ENCODE measurements at places on chromosomes 6 and 20. TPM values are rescaled to one million over a fixed set of nuclear protein-coding genes. Genes with fewer than 3 reads are reported as not detected.

DNA sequence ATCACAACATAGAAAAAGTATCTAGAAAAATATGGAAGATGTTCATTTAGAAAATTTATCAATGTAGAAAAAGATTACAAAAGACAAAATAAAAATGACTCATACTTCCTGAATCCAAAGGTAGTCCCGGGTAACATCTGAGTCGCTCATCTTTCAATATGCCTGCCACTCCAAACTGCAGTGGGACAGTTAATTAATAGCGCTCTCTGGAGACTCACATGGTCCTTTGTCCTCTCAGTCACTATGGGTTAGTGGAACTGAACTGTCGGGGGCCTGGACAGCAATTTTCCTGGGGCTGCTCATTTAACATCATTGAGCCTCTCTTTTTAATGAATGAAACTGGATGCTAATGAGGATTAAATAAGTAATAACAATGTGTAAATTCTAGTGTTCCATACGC is 103.4 kb downstream of the MAP3K4 start:
- no peak for DNase-seq

DNA sequence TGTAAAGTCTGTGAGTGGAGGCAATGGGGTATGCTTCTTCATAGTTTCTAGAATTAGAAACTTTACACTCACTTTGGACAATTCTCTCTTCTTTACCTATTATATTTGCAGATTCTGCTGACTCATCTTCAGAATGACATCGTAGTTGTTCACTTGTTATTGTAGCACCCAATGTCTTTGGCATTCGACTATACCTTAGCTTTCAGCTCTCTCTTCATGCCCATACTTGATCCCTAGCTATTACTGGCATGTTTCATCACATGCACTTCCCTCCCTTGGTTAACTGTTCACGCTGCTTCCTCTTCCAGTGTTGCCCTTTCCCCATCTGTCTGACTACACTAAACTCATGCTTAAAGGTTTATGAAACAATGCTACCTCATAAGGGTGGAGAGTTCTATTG is 298.1 kb upstream of the TCF21 start:
- no peak for DNase-seq

GRCh38 chr20:54195483-54196472 is 12.1 kb upstream of the PFDN4 start:
- DNase-seq, result no peak

DNA sequence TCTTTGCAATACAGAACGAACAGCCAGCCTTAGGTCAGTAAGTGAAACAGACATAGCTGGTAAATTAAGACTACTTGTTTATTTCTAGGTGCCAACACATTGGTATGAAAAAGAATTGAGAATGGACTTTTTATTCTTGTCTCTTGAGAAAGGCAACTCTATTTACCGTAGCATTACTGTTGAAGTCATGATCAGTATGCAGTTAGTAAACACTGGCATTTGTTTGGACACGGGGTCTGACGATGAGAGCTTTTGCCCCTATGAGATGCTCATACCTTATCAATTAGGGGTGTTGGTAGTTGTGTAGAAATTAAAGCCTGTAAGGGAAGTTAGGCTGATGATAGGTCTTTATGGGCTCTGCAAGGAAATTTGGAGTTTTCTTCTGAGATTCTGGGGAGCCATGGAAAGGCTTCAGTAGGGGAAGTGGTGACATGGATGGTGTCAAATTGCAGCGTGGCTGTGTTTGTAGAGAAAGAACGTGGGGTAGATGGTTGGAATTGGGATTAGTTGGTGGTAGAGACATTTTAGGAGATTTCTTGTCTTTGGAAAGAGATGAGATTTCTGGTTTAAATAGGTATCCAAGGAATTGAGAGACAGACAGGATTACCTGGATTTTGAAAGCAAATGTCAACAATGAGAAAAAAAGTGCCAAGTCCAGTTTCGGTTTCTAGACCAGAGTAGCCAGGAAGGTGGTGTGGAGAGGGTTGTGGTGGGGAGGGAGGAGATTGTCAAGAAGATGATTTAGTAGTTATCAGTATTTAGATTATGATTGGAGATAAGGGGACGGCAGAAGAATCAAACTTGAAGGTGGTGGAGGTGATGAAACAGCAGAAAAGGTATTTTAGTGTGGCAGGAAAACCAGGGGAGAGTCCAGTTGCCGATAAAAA is 116.6 kb downstream of the JARID2 start:
- DNase-seq, result no peak

DNA sequence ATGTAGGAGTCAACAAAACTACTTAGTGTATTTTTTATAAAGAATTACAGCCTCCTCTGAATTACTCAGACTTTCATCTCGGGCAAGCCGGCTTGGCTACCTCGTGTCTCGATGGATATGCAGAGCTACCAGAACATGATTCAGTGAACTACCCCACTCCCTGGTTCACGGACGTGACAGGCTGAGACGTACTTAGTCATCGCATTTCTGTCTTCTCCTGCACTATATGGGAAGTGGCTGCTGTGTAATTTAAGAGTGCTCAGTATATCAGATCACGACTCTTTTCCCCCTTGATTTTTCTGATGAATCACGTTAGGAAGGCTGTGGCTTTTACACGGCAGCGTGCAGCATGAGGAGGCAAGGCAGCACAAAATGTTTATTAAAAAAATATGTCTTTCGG is 302.7 kb upstream of the ZFP64 start:
- DNase-seq, result no peak

DNA sequence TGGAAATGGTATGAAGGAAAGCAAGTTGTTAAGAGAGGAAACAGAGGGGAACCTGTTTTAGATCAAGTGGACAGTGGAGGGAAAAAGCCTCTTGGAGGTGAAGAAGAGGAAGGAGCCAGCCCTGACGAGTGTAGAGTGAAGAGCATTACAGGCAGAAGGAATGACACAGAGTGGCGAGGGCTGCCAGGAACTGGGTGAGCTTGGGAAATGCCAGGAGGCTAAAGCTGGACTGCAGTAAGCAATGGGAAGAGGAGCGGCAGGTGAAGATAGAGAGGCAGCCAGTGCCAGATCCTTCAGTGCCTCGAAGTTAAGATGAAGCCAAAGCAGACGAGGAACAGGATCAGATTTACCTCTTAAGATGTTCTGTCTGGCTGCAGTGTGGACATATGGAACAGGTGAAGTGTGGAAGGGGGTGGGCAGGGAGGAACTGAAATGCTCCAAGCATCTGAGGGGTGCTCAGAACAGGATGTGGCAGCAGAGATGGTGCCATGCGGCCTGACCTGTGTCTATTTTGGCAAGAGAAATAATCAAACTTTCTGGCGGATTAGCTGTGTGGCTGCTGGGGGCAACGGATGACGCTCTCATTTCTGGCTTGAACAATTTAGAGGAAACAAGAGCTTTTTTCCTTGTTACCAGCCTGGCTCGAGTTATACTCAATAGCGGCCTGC is 748.4 kb downstream of the PTPRT start:
- DNase-seq, result no peak

DNA sequence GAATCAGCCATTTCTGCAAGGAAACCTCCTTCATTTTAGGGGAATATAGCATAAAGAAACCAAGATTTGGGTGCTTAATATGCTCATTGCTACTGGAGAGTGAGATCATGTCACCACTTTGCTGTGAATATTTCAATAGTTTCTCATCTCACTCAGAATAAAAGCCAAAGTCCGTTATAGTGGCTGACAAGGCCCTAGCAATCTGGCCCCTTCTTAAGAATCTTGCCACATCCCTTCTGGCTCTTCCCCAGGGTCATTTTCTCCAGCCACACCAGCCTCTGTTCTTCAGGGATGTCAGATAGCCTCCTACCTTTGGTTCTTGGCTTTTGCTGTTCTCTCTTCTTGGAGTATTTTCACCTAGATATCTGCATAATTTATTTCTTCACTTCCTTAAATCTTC is 24.8 kb upstream of the MLIP start:
- no peak for DNase-seq

DNA sequence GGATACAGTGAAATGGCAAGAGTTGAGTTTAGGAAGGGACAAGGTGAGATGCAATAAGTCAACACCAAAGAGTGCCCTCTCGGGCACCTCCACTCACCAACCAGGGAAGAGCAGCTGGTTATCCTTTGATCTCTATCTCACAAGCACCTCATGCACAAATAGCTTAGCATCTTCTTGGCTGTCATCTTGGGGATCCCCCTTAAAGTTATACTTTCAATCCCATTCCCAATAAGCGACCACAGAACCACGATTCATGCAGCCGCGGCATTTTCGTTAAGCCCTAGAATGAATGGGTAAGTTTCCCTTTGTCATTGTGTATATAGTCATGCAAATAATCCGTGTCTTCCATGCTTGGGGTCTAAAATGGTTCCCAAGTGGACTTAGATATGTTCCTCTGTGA is 73.5 kb downstream of the ADTRP start:
- DNase-seq, result no peak

DNA sequence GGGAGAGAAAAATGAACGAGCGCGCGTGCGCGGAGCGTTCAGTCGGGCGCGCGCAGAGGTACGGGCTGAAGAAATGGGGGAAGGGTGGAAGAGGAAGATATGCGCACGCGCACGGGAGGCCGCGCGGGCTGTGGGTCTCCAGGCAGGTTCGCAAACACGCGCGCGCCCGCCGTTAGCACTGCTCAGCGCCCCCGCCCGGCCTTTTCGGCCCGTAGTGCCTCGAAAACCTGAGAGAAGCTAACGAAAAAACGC is 393 bp downstream of the BCLAF1 start:
- peak; percentile 92 for DNase-seq

- DNase-seq, result no peak
Measured at GRCh38 chr6:166463359-166464067, 80.8 kb upstream of the MPC1 start.

DNA sequence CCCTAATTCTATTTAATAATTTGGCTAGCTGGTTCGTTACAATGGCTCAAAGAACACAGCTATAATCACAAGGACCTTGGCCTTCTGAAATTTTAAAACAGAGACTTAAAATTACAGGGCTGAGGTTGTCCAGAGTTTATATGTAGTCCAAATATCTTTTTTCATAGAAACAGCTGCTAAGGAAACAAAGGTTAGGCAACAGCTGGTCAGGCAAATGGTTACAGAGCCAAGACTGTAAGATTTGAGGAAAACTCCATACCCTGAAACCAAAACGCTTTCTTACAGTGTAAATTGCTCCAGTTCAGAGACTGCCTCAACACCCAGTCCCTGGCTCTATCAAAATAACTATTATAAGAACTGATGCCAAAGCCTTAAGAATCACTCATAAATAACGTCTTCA is 9.7 kb upstream of the ARHGAP18 start:
- no peak for DNase-seq

DNA sequence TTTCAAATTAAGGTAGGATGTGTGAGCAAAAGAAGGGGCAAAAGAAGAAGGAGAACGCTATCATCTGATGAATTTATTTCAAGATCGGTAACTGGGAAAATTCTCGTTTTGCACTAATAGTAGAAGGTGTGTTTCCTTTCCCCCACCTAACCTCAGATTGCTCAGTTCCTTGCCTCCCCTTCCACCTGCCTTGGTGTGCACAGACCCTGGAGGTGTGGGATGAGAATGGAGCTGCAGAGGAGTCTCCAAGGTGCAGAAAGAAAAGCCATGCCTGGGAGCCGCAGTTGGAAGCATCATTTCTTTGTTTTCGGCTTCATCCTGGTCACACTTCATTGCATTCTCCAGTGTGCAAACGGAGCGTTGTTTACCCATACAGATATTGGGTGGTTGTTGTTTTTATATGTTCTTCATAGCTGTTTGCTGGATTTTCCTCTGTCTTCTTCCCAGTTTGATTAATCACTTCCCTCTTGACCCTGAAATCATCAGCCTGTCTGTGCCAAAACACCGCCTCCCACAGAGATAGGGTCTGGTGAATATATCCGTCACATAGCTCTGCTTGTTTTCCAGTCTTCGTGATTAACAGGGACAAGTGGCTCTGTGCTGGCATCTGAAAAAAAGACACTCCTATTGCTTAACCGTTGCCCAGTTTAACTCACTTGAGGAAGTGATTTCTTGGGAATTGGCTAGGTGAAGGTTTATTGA is 40.2 kb upstream of the NEDD9 start:
- DNase-seq, result no peak

The GFRAL gene
- not detected for total RNA-seq

The KIF25 gene
- total RNA-seq, result not detected

The LY86 gene
- total RNA-seq, result 1.8 TPM

Data from heart left ventricle (tissue), 16 donors.